ENCODE measurements at places on chromosomes 5 and 9. TPM values are rescaled to one million over a fixed set of nuclear protein-coding genes. Genes with fewer than 3 reads are reported as not detected.

- no peak for DNase-seq
Measured at GRCh38 chr9:18747595-18747994, 273.6 kb downstream of the ADAMTSL1 start.

DNA sequence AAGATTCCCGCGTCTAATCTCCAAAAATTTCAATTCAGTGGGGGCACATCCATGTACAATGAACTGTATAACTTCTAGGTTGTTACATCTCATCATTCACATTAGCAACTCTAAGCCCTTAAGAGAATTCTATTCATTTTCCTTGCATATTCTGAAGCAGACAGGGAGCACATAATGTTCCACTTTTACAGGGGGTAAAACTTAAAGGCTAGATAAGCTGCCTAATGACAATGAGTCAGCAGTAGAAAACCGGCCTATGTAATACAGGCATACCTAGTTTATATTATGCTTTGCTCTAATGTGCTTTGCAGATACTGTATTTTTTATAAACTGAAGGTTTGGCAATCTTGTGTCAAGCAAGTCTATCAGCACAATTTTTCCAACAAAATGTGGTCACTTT lies 40.4 kb downstream of the PTAR1 start:
- no peak for DNase-seq

BSPRY gene
- not detected for total RNA-seq

PCAT7 gene
- 0.36 TPM for total RNA-seq
